Peyer's patch (tissue), 4 donors: ENCODE measurements at places on chromosomes 3 and 15. TPM values are rescaled to one million over a fixed set of nuclear protein-coding genes. Genes with fewer than 3 reads are reported as not detected.
A peak's percentile ranks its signal among the peaks of the same experiment; 100 is the strongest.

Gene TTC23
- 33.0 TPM for total RNA-seq

Gene ITIH1
- not detected for total RNA-seq

Gene SOX2
- not detected for total RNA-seq

Gene GRIP2
- total RNA-seq, result not detected

Gene DET1
- total RNA-seq, result 19.6 TPM

Gene CCDC54
- not detected for total RNA-seq

- H3K36me3 ChIP-seq, result no peaks in the 10 kb centered on the region
- no peak overlapping the region for H3K4me3 ChIP-seq
- H3K4me1 ChIP-seq, result no peaks in the 10 kb centered on the region
- DNase-seq, result no peak
- no peak overlapping the region for H3K27ac ChIP-seq
Measured at GRCh38 chr3:193673845-193674244, 80.8 kb downstream of the OPA1 start.

GRCh38 chr15:59622289-59622688, 10.7 kb downstream of the GCNT3 start:
- no peak overlapping the region for H3K27ac ChIP-seq
- no peaks in the 10 kb centered on the region for H3K27me3 ChIP-seq
- no peaks in the 10 kb centered on the region for H3K4me1 ChIP-seq
- no peaks in the 10 kb centered on the region for H3K36me3 ChIP-seq
- no peak overlapping the region for H3K4me3 ChIP-seq

- H3K36me3 ChIP-seq, result no peaks in the 10 kb centered on the region
- peak overlapping the region; percentile 95 for H3K4me3 ChIP-seq
- H3K4me1 ChIP-seq, result peaks cover 5% of the 10 kb centered on the region
- H3K27ac ChIP-seq, result peak overlapping the region; percentile 98
- H3K27me3 ChIP-seq, result no peaks in the 10 kb centered on the region
Measured at GRCh38 chr15:44710236-44711095, 657 bp downstream of the PATL2 start.

DNA sequence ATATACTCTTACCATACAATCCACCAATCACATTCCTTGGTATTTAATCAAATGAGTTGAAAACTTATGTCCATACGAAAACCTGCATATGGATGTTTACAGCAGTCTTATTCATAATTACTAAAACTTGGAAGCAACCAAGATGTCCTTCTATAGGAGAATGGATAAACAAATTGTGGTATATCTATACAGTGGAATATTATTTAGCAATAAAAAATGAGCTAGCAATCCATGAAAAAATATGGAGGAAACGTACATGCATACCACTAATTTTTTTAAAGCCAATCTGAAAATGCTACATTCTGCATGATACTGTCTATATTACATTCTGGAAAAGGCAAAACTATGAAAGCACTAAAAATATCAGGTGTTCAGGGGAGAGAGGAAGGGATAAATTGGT, 73.9 kb upstream of the LPP start:
- H3K27me3 ChIP-seq, result no peaks in the 10 kb centered on the region
- H3K4me3 ChIP-seq, result no peak overlapping the region
- DNase-seq, result no peak
- H3K27ac ChIP-seq, result no peak overlapping the region

- H3K4me1 ChIP-seq, result no peaks in the 10 kb centered on the region
- H3K4me3 ChIP-seq, result no peak overlapping the region
Measured at GRCh38 chr15:52822475-52822874, 32.3 kb upstream of the ONECUT1 start.

GRCh38 chr3:22732641-22733040, 470.5 kb upstream of the UBE2E2 start:
- H3K27ac ChIP-seq, result no peak overlapping the region
- no peaks in the 10 kb centered on the region for H3K4me1 ChIP-seq
- H3K4me3 ChIP-seq, result no peak overlapping the region
- no peaks in the 10 kb centered on the region for H3K27me3 ChIP-seq
- no peaks in the 10 kb centered on the region for H3K36me3 ChIP-seq
- no peak for DNase-seq

GRCh38 chr3:135950941-135951340, 14.6 kb upstream of the PPP2R3A start:
- no peak overlapping the region for H3K27ac ChIP-seq
- H3K27me3 ChIP-seq, result no peaks in the 10 kb centered on the region

DNA sequence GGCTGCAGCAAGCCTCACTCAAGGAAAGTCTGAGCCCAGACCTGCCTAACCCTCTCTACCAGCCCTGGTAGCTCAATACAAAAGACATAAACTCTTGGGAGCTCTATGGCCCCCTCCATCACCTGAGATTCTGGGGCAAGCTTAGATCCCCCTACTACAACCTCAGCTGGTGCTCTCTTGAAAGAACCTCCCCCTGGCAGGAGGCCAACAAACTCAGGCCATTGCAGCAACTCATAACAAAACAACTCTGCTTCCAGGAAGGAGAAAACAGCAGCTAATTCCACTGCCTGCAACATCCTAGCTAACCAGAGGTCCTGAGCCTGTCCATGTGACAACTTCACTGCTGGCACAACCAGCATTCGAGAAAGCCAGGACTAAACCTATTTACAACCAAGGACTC, 169.2 kb downstream of the ROBO1 start:
- no peaks in the 10 kb centered on the region for H3K27me3 ChIP-seq
- H3K36me3 ChIP-seq, result no peaks in the 10 kb centered on the region
- no peaks in the 10 kb centered on the region for H3K4me1 ChIP-seq
- no peak overlapping the region for H3K4me3 ChIP-seq
- DNase-seq, result no peak
- no peak overlapping the region for H3K27ac ChIP-seq

DNA sequence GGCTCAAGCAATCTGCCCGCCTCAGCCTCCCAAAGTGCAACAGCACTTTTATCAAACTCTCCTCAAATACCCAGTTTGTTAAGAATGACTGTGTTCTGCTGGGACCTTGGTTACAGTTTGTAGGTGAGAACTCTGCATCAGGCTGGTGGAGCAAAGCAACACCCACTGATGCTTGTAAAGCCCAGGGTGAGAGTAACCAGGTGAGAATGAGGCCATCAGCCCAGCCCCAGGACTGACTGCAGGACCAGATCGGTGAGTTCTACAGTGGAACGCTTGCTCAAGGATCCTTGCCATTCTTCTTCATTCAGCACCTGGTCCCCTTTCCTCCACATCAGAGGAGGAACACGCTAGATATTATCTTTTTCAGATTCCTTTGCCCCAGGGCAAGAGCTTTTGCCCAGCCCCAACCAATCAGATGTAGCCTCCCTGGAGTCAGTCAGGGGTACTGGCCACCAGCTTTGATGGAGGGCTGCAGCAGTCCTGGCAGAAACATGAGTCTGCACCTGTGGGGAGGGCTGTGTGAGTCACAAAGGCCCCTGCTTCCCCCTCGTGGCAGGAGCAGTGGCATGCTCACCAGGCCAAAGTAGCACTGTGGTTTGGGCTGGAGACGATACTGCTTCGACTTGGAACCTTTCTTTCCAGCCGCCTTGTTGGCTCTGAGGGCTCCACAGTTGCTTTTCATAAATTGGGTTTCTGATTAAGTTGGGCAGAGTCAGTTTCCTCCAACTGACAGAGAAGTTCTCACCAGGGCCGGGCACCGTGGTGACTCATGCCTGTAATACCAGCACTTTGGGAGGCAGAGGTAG, 3.5 kb upstream of the SHISA5 start:
- no peaks in the 10 kb centered on the region for H3K36me3 ChIP-seq
- DNase-seq, result peak; percentile 88
- H3K4me1 ChIP-seq, result peaks cover 4% of the 10 kb centered on the region
- no peak overlapping the region for H3K27ac ChIP-seq
- no peaks in the 10 kb centered on the region for H3K27me3 ChIP-seq

GRCh38 chr3:150073031-150073430, 102.3 kb upstream of the PFN2 start:
- no peak overlapping the region for H3K4me3 ChIP-seq
- no peak for DNase-seq
- no peaks in the 10 kb centered on the region for H3K36me3 ChIP-seq
- H3K27me3 ChIP-seq, result no peaks in the 10 kb centered on the region
- H3K27ac ChIP-seq, result no peak overlapping the region
- no peaks in the 10 kb centered on the region for H3K4me1 ChIP-seq

DNA sequence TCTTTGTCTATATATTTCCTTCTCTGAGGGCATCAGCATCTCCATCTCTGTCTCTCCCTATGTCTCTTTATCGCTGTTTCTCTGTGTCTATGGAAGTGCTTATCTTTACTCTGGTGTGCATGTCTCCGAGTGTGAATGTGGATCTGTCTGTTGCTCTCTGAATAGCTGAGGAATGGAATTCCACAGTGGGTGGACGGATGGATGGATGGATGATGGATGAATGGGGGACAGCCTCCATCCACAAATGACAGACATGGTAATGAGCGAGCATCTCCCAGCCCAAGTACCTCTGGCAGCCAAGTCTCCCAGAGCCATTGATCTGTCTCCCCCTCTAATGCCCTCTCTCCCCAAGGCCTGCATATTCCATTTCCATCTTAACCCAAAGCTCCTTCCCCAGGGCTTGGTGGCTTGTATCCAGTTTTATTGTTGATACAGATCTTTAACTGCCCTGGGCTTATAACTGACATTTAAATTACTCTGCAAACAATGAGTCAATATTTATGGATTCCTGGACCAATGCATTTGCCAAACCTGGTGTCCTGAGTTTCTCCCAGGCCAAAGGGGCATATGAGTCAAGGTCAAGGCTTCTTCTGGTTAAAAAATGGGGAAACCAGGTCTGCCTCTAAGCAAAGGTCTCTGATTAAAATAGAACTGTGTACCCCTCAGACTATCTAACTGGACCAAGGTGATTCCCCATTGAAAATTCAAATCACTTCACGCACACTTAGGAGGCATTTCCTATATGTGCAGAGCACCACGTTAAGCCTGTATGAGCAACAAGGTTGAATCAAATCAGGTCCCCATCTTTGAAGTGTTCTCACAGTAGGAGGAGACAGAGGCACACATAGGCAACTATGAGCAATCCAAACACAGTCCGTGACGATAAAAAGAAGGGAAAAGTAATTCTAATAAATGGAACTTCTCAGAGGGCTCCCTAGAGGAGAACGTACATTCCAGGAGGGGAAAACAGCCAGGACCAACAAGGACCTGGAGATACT, 109.9 kb downstream of the TLE3 start:
- no peak for DNase-seq
- H3K27me3 ChIP-seq, result no peaks in the 10 kb centered on the region
- H3K4me1 ChIP-seq, result no peaks in the 10 kb centered on the region
- no peak overlapping the region for H3K4me3 ChIP-seq
- H3K27ac ChIP-seq, result no peak overlapping the region
- no peaks in the 10 kb centered on the region for H3K36me3 ChIP-seq

- DNase-seq, result peak; percentile 59
- no peaks in the 10 kb centered on the region for H3K27me3 ChIP-seq
- peak within 1 kb of the TSS; percentile 31 for H3K4me3 ChIP-seq
- H3K36me3 ChIP-seq, result no peaks in the 10 kb centered on the region
- H3K27ac ChIP-seq, result peak within 1 kb of the TSS; percentile 20
Measured at GRCh38 chr3:112498914-112499711, at the start of gene BTLA. Gene BTLA, minus strand, starts transcription at chr3:112499472. Its CDS starts 114 bp downstream, at chr3:112499358.

DNA sequence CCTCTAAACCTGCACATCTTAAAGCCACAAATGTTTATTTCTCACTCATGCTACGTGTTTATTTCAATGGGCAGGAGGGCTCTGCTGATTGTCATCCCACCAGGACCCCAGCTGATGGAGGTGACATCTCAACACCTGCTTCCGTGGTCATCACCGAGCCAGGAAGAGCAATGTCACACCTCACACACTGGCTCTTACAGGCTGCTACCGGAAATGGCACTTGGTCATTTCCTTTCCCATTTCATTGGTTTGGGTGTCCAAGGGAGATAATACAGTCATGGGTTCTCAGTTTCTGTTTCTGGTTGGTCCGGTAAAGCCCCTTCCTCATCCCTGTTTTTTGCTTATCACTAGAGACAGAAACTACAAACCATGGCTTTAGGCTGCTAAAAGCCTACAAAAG, 41.9 kb downstream of the ABHD2 start:
- H3K4me1 ChIP-seq, result peaks cover 22% of the 10 kb centered on the region
- DNase-seq, result no peak
- H3K27ac ChIP-seq, result no peak overlapping the region
- no peaks in the 10 kb centered on the region for H3K27me3 ChIP-seq
- peaks cover 18% of the 10 kb centered on the region for H3K36me3 ChIP-seq
- no peak overlapping the region for H3K4me3 ChIP-seq

- no peaks in the 10 kb centered on the region for H3K4me1 ChIP-seq
- no peak overlapping the region for H3K27ac ChIP-seq
- no peak for DNase-seq
- no peaks in the 10 kb centered on the region for H3K36me3 ChIP-seq
Measured at GRCh38 chr3:96996009-96996408, 181.6 kb downstream of the EPHA6 start.

GRCh38 chr3:161406594-161407555, 35.6 kb upstream of the SPTSSB start:
- DNase-seq, result no peak
- H3K4me3 ChIP-seq, result no peak overlapping the region
- no peaks in the 10 kb centered on the region for H3K36me3 ChIP-seq
- no peaks in the 10 kb centered on the region for H3K27me3 ChIP-seq

- H3K36me3 ChIP-seq, result no peaks in the 10 kb centered on the region
- H3K4me3 ChIP-seq, result no peak overlapping the region
- no peaks in the 10 kb centered on the region for H3K27me3 ChIP-seq
- peak overlapping the region; percentile 39 for H3K27ac ChIP-seq
- H3K4me1 ChIP-seq, result no peaks in the 10 kb centered on the region
- peak; percentile 78 for DNase-seq
Measured at GRCh38 chr3:186526256-186526606, 17.9 kb downstream of the CRYGS start.

GRCh38 chr3:154458560-154458959, 28.6 kb upstream of the GPR149 start:
- no peaks in the 10 kb centered on the region for H3K4me1 ChIP-seq
- no peaks in the 10 kb centered on the region for H3K36me3 ChIP-seq
- H3K27me3 ChIP-seq, result no peaks in the 10 kb centered on the region
- H3K4me3 ChIP-seq, result no peak overlapping the region
- no peak for DNase-seq
